Hepatocyte (in vitro differentiated cells): ENCODE measurements at places on chromosomes 13 and 19. TPM values are rescaled to one million over a fixed set of nuclear protein-coding genes. Genes with fewer than 3 reads are reported as not detected.

CERS1 gene
- total RNA-seq: 3.0 and 5.3 TPM in 2 replicates

DNA sequence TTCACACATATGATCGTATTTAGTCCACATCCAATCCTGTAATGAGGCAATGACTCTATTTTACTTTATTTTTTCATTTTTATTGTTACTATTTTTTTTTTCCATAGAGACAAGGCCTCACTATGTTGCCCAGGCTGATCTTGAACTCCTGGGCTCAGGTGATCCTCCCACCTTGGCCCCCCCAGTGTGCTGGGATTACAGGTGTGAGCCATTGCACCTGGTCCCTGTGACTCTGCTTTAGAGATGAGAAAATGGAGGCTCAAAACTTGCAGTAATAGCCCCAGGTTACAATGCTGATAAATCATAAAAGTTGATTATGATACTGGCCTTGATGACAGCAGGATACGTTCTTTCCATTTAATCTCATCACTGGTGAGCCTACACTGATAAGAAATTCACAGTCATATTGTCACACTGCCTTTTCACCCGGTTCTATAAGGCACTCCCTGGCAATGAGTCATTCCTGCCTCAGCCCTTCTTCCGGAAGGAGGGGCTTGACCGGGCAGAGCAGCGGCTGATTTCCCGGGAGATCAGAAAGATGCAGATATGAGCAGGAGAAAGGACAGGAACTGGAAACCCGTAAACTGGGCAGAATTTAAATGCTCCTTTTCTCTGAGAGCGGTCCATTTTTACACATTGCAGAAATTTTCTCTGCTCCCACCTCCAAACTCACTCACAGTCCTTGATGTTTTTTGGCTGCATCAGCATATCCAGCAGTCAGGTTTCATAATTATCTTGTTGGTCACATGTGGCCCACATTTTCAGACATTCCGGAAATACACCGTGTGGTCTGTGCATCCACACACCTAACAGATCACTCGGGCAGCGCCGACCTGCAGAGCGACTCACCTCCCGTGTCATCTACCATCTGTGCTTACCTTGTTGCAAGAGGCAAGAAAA, 616.4 kb downstream of the EFNB2 start:
- no peaks in the 10 kb centered on the region for H3K36me3 ChIP-seq
- H3K4me1 ChIP-seq: peaks cover 4% of the 10 kb centered on the region
- H3K27ac ChIP-seq: peak overlapping the region; percentile 83

DNA sequence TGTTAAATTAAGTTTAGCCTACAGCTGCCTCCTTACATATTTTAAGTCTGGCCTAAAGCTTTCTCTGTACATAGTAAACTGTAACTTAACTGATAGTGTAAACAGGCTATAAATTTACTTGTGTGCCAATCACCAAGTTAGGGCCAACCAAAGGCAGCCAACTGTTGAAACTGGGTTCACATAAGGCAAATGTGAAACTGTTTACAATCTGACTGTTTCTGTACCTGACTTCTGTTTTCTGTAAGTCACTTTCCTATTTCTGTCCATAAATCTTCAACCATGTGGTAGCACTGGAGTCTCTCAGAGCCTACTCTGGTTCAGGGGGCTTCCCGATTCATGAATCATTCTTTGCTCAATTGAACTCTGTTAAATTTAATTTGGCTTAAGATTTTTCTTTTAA, 103.1 kb downstream of the RAP2A start:
- no peak overlapping the region for H3K4me3 ChIP-seq
- no peak for DNase-seq
- peaks cover 3% of the 10 kb centered on the region for H3K4me1 ChIP-seq
- no peaks in the 10 kb centered on the region for H3K36me3 ChIP-seq

GRCh38 chr19:6551607-6552450, 21.0 kb downstream of the TNFSF9 start:
- no peak overlapping the region for H3K27ac ChIP-seq
- no peak overlapping the region for H3K4me3 ChIP-seq
- H3K27me3 ChIP-seq: no peaks in the 10 kb centered on the region
- H3K36me3 ChIP-seq: no peaks in the 10 kb centered on the region
- no peaks in the 10 kb centered on the region for H3K4me1 ChIP-seq
- peak; percentile 56 for DNase-seq

GRCh38 chr13:46665633-46666482, 112.9 kb downstream of the LRCH1 start:
- H3K27me3 ChIP-seq: no peaks in the 10 kb centered on the region
- H3K4me1 ChIP-seq: peaks cover 44% of the 10 kb centered on the region
- H3K27ac ChIP-seq: peak overlapping the region; percentile 85
- peak; percentile 22 for DNase-seq
- no peak overlapping the region for H3K4me3 ChIP-seq

MBNL2 gene
- 96.8 and 97.9 TPM in 2 replicates for total RNA-seq

DNA sequence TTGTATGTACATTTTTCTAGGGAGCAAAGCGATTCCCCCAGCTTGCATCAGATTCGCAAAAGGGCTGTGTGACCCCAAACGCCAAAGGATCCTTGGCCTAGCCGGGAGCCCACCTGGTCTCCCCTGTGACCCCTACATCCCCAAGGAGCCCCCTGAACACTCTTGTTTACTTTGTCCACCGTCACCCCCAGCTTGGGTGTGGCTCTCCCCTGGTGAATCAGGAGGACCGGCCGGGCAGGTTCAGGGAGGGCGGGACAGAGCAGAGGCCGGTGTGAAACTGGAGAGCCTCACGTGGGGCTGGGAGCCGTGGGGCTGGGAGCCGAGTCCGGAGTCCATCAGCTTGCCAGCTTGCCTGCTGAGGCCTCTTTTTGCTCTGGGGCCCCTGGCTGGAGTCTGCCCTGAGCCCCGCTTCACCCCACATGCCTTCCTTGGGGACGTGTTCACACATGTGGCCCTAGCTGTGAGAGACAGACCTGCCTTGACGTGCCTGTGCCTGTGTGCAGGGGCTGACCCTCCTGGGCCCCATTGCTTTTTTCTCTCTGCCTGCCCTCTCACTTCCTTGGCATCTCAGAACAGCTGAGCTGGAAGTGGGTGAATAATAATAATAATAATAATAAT, 2.0 kb downstream of the ITPKC start:
- peaks cover 26% of the 10 kb centered on the region for H3K4me1 ChIP-seq
- H3K36me3 ChIP-seq: no peaks in the 10 kb centered on the region
- peak overlapping the region; percentile 100 for H3K27ac ChIP-seq

KCNK6 gene
- total RNA-seq: 7.1 and 9.0 TPM in 2 replicates

DNA sequence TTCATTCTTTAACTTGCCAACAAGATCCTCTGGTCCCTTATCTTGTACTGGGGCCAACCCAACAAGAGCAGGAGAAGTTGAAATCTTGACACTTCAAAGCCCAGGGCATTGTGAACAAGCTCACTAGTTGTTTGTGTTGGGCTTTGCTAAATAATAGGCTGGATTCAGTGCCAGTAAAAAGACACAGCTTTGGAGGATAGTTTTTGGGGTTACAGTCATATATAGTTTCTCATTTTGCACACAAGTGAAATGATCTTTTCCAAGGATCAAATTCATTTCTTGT, 30.3 kb upstream of the LRCH1 start:
- H3K4me1 ChIP-seq: no peaks in the 10 kb centered on the region
- H3K36me3 ChIP-seq: no peaks in the 10 kb centered on the region
- H3K4me3 ChIP-seq: no peak overlapping the region
- no peaks in the 10 kb centered on the region for H3K27me3 ChIP-seq

ZNF383 gene
- total RNA-seq: 4.3 and 4.9 TPM in 2 replicates

DNA sequence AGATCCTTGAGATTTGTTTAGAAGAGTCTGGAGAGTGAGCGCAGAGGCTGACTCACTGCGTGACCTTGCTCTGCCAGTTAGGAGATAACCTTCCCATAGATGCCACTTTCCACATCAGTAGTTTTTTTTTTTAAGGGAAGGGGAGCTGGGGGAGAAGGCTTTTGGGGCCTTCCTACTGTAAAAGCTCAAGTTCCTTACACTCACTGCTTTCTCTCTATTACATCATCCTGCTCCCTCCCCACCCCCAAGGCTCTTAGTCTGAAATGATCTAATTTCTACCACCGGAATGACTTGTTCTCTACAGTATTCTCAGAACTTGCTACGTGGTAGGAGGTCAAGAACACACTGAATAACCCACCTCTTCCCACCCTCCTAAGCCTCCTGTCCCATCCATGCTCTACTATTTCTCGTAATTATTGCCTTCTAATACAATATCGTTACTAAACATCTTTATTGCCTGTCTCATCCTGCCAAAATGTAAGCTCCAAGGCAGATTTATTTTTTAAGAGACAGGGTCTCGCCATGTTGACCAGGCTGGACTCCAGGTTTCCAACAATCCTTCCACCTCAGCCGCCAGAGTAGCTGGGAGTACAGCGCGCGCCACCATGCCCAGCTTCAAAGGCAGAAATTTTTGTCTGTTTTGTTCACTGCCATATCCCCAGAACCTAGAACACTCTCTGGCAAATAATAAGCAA, 1.2 kb downstream of the LONP1 start:
- H3K27ac ChIP-seq: peak overlapping the region; percentile 95
- peak overlapping the region; percentile 69 for H3K4me3 ChIP-seq
- H3K36me3 ChIP-seq: no peaks in the 10 kb centered on the region
- H3K27me3 ChIP-seq: no peaks in the 10 kb centered on the region

SMARCA4 gene
- 36.9 and 80.7 TPM in 2 replicates for total RNA-seq

GRCh38 chr19:50368649-50369570, 3.5 kb upstream of the NAPSA start:
- no peaks in the 10 kb centered on the region for H3K4me1 ChIP-seq
- H3K27me3 ChIP-seq: no peaks in the 10 kb centered on the region
- no peaks in the 10 kb centered on the region for H3K36me3 ChIP-seq
- H3K27ac ChIP-seq: peak overlapping the region; percentile 86
